ENCODE measurements at places on chromosomes 11 and 22.

GRCh38 chr11:28524098-28524497 is 415.9 kb downstream of the METTL15 start:
- no peak for DNase-seq

DNA sequence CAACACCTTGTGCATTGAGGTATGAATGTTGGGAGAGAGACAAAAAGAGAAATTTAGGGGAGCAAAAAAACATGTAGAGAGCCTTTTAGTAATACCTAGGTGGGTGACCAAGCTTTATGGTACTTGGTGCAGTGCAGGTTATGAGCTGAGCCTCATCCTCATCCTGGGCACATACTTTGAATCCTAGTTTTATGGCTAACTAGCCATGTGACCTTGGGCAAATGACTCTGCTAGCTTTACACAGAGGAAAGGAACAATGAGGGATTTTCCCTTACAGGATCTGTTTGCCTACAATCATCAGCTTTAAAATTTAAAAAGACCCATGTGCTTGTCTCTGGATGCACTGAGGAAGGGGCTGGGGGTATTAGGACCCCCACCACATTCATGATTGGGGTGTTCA is 187.8 kb upstream of the ISX start:
- DNase-seq, result no peak

- no peak for DNase-seq
Measured at GRCh38 chr11:107203656-107204055, 185.4 kb upstream of the GUCY1A2 start.

DNA sequence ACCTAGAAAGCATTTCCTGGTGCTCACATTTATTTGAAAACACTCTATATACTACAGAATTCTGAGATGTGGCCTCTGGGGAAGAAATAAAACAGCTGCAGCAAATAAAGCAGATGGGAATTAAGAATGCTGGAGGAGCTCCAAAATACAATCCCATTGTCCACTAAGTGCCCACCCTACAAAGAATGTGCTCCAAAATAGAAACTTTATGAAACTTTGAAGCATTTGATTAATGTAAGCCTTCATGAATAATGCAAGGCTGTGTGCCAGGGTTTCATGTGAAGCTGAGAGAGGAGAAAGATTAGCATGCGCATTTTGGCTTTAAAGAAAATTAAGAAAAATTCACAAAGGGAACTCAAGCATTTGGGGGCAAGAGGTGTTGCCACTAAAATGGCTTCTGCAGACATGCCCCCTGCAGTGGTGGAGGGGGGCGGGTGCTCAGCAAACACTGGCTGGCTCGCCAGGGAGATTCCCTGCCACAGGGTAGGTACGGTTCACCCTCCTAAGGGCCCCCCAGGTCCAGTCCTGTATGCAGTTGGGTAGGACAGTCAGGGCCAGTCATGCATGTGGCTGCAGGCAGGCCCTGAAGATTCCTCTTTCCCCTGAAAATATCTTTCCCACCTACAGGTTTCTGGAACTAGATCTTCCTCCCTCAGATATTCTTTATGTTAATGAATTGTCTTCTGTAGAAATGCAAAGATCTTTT is 46.6 kb upstream of the RCN1 start:
- DNase-seq, result no peak

- DNase-seq, result no peak
Measured at GRCh38 chr11:3977078-3977477, 117.5 kb upstream of the RRM1 start.

GRCh38 chr11:112614605-112615004 is 346.6 kb upstream of the NCAM1 start:
- no peak for DNase-seq

- DNase-seq, result no peak
Measured at GRCh38 chr22:31937341-31937740, 7.0 kb upstream of the YWHAH start.
